ENCODE measurements at places on chromosomes 11 and 22. TPM values are rescaled to one million over a fixed set of nuclear protein-coding genes. Genes with fewer than 3 reads are reported as not detected.

- DNase-seq: no peak
- no peaks in the 10 kb centered on the region for H3K36me3 ChIP-seq
- H3K27ac ChIP-seq: no peak overlapping the region
- H3K4me3 ChIP-seq: no peak overlapping the region
- no peaks in the 10 kb centered on the region for H3K27me3 ChIP-seq
Observed at GRCh38 chr11:94199136-94200130, 70.8 kb downstream of the PANX1 start.

- peak overlapping the region; percentile 24 for H3K4me3 ChIP-seq
- DNase-seq: peak; percentile 32
- H3K27ac ChIP-seq: no peak overlapping the region
- H3K4me1 ChIP-seq: no peaks in the 10 kb centered on the region
- H3K27me3 ChIP-seq: no peaks in the 10 kb centered on the region
Observed at GRCh38 chr11:58900479-58901420, 38.5 kb upstream of the GLYATL1 start.

DNA sequence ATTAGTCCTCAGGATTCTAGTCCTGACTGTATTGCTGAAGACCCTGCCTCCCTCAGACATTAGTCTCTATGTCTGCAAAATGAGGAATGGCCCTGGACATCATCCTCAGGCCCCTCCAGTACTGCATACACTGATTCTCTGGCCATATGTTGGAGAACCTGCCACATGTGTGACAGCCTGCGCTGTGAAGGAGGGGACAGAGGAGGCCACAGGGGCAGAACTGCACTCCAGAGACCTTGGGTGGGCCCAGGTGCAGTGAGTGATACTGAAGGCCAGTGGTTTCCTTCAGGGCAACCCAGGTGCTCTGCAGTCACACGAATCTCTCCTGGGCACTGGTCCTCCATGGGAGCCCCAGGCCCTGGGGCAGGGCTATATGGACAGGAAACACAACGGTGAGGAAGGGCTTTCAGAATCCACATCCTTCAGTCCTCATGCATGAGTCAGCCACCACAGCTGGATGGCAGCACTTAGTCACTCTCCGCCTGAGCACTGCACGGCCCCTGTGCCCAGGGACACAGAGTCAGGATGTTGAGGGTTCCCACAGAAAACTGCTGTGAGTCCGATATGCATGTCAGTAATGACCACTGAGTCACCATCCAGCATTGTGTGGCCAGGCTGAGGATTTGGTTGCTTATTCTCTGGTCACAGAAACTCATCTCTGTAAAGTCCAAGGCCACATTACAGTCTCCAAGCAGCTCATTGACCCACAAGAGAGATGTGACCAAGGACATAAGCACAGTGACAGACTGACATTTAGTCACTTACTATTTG, 39.7 kb downstream of the ME3 start:
- no peaks in the 10 kb centered on the region for H3K27me3 ChIP-seq
- peaks cover 45% of the 10 kb centered on the region for H3K4me1 ChIP-seq
- no peaks in the 10 kb centered on the region for H3K36me3 ChIP-seq
- H3K27ac ChIP-seq: peak overlapping the region; percentile 83
- no peak overlapping the region for H3K4me3 ChIP-seq

DNA sequence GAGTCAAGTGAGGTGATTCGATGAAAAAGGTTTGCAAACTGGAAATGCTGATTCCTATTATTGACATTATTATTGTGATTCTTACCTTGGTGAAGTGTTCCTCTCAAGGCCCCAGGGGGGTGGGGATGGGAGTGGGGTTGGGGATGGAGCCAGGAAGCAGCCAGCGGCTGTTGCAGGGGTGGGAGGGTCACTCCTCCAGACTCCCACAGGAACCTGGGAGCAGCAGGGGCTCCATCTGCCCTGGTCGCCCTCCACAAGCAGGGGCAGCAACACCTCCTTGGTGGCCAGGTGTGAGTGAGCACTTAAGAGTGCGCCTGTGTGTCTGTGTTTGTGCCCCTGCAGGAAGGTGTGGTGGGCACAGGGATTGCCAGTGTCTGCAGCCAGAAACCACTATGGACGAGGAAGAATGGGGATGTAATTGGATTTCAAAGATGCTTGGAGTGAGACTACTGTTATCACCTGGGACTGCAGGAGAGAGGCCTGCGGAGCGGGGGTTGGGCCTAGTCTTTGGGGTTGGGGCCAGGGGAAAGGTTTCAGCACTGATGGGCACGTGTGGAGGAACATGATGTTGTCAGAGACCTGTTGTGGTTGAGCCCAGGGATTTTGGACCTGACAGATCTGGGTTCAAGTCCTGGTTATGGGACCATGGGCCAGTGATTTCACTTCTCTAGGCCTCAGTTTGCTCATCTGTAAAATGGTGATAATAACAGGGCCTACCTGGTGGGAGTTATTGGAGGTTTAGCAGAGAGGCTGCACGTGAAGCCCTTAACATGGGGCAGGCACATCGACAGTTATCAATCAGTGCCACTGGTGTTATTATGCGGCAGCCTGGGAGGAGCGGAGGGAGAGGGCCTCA, 3.6 kb upstream of the TP53I11 start:
- DNase-seq: no peak
- no peak overlapping the region for H3K4me3 ChIP-seq
- peaks cover 27% of the 10 kb centered on the region for H3K4me1 ChIP-seq
- H3K27me3 ChIP-seq: no peaks in the 10 kb centered on the region

GRCh38 chr11:16160146-16160545, 196.2 kb downstream of the SOX6 start:
- H3K27ac ChIP-seq: no peak overlapping the region
- H3K4me1 ChIP-seq: no peaks in the 10 kb centered on the region
- H3K27me3 ChIP-seq: no peaks in the 10 kb centered on the region
- DNase-seq: no peak

- peaks cover 7% of the 10 kb centered on the region for H3K4me1 ChIP-seq
- no peaks in the 10 kb centered on the region for H3K36me3 ChIP-seq
- H3K27ac ChIP-seq: no peak overlapping the region
- H3K27me3 ChIP-seq: peaks cover 7% of the 10 kb centered on the region
- DNase-seq: no peak
- H3K4me3 ChIP-seq: no peak overlapping the region
Observed at GRCh38 chr11:46336563-46337180, 10.6 kb upstream of the DGKZ start.

- H3K27me3 ChIP-seq: no peaks in the 10 kb centered on the region
- H3K27ac ChIP-seq: peak overlapping the region; percentile 86
- peak overlapping the region; percentile 98 for H3K4me3 ChIP-seq
- peaks cover 38% of the 10 kb centered on the region for H3K36me3 ChIP-seq
- H3K4me1 ChIP-seq: peaks cover 8% of the 10 kb centered on the region
Observed at GRCh38 chr11:61429346-61429690, 457 bp downstream of the CPSF7 start.

- no peaks in the 10 kb centered on the region for H3K4me1 ChIP-seq
- H3K27me3 ChIP-seq: no peaks in the 10 kb centered on the region
Observed at GRCh38 chr22:17733466-17733865, 40.8 kb downstream of the BID start.

DNA sequence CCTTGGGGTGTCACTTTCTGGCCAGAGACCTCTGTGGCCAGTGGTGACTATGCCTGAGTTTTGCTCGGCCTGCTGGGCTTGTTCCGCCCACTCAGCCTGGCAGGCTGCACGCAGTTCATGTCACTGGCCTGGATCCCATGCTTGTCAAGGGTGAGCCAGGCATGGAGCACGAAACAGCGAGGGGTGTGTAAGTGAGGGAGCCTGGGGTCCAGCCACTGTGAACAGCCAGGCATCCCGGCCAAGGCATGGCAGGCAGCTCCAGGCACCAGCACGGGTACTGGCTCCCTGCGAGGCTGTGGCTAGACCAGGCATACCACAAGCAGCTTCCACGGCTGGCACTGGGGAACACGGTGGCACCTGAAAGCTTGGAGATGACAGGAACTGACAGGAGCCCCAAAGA, 214.3 kb downstream of the LRRC4C start:
- no peak overlapping the region for H3K4me3 ChIP-seq
- no peaks in the 10 kb centered on the region for H3K4me1 ChIP-seq
- H3K36me3 ChIP-seq: no peaks in the 10 kb centered on the region
- DNase-seq: no peak
- no peaks in the 10 kb centered on the region for H3K27me3 ChIP-seq

GRCh38 chr11:113521737-113522517, 46.7 kb upstream of the DRD2 start:
- H3K4me1 ChIP-seq: no peaks in the 10 kb centered on the region
- H3K36me3 ChIP-seq: no peaks in the 10 kb centered on the region
- H3K4me3 ChIP-seq: no peak overlapping the region
- DNase-seq: no peak
- H3K27me3 ChIP-seq: no peaks in the 10 kb centered on the region
- H3K27ac ChIP-seq: no peak overlapping the region

GRCh38 chr22:30667107-30667493, 575 bp downstream of the DUSP18 start:
- peak overlapping the region; percentile 86 for H3K27ac ChIP-seq
- no peak for DNase-seq
- peaks cover 4% of the 10 kb centered on the region for H3K36me3 ChIP-seq

- H3K36me3 ChIP-seq: no peaks in the 10 kb centered on the region
- peaks cover 3% of the 10 kb centered on the region for H3K4me1 ChIP-seq
- H3K4me3 ChIP-seq: no peak overlapping the region
- H3K27ac ChIP-seq: no peak overlapping the region
- no peaks in the 10 kb centered on the region for H3K27me3 ChIP-seq
- DNase-seq: no peak
Observed at GRCh38 chr22:29209624-29209929, 3.9 kb downstream of the EMID1 start.

DNA sequence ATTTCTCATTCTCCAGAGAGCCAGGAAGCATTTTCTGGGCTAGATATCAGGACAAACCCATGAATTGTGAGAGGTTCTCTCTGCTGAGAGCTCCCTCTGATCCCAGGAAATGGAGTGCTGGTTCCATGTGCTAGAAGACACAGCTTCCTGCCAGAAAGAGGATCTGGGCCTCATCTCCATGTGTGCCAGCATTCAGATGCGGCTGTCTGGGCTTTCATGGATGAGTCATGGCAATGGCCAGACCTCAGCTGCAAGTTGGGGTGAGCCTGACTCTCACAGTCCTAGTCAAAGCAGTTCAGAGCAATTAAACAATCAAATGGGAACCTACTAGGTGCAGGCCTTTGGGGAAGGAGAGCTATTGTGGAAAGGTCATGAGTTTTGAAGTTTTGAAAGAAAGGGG, 82.3 kb upstream of the EED start:
- DNase-seq: no peak
- H3K4me3 ChIP-seq: no peak overlapping the region
- H3K36me3 ChIP-seq: no peaks in the 10 kb centered on the region
- no peaks in the 10 kb centered on the region for H3K4me1 ChIP-seq
- no peaks in the 10 kb centered on the region for H3K27me3 ChIP-seq
- no peak overlapping the region for H3K27ac ChIP-seq

DNA sequence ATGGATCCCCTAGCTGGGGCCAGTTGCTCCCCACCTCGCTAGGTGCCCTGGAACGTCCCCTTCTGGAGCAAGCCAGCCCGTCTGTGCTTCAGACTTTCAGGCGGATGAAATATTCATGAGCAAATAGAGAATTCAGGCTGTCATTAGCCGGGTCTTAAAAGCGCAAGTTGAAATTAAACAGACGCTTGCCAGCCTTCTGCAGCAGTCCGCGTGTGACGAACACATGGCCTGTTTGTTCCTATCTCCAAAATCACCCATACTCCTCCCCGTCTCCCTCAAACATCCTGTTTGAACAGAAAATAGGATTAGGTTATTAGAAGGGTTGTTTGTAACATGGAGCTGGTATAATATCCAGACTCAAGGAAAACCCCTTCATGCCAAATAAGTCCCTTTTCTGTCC, 38.7 kb downstream of the MYO18B start:
- H3K4me1 ChIP-seq: no peaks in the 10 kb centered on the region
- DNase-seq: no peak
- no peak overlapping the region for H3K4me3 ChIP-seq
- H3K36me3 ChIP-seq: no peaks in the 10 kb centered on the region
- no peak overlapping the region for H3K27ac ChIP-seq
- H3K27me3 ChIP-seq: no peaks in the 10 kb centered on the region

DNA sequence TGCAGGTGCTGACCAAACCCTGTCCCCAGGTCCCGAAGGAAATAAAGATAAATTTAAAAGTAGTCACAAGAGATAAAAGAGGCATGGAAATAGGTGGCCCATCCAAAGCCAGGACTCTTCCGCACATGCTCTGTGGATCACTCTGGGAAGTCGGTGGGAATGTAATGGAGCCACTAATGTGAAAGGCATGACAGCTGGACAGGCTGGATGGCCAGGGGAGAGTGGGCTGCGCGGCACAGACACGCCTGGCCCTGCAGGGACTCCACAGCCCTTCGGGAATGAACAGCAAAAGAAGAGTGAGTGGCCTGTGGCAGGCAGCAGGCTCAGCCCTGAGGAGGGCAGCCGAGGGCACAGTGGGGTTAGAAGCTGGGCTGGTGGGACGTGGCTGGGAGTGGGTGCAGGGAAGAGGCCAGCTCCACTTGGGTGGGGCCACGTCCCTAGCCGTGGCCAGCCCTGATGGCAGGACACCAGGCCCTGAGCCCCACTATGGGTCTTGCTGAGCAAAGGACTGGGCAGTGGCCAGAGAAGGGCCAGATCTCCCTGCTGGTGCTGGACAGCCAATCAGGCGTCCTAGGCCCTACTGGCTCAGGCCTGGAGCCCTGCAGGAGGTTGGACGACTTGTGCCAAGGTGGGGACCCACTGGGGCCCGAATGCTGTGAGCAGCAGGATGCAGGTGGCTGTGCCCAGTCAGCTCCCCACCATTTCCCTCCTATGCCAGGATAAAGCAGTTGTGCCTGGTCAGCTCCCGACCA, 31.3 kb upstream of the GNB1L start:
- no peaks in the 10 kb centered on the region for H3K27me3 ChIP-seq
- no peak overlapping the region for H3K4me3 ChIP-seq
- H3K4me1 ChIP-seq: peaks cover 28% of the 10 kb centered on the region
- peak overlapping the region; percentile 51 for H3K27ac ChIP-seq

The TRIM51 gene
- total RNA-seq: not detected

The ATP5MG gene
- total RNA-seq: 504 TPM

The SEC14L2 gene
- 10.7 TPM for total RNA-seq

The GUCY1A2 gene
- total RNA-seq: 1.9 TPM
